ENCODE measurements at places on chromosomes 13 and 19.

GRCh38 chr13:109759609-109760008 lies 26.8 kb downstream of the IRS2 start:
- no peak for DNase-seq

DNA sequence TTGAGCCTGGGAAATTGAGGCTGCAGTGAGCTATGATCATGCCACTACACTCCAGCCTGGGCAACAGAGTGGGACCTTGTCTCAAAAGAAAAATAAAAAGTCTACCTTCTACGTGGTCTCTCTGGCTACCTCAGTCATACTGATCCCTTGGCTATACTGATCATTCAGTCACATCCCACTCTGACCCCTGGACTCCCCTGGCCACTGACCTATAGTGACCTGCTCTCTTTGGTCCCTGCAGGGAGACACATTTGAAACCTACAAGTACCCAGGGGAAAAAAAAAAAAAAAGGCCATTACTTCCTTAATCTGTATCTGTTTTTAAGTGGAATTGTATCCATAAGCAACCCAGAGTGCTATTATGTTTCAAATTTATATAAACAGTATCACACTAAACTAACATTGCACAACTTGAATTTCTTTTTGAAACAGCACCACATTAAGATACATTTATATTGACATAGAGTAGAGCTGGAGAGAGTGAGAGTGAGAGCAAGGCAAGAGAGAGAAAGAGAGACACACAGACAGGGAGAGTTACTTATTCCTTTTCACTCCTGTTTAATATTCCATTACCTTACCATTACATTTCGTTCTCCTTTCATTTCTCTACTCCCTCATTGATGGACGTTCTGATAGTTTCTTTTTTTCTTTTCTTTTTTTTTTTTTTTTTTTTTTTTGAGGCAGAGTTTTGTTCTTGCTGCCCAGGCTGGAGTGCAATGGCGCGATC lies 23.7 kb upstream of the CERS4 start:
- DNase-seq, result no peak

DNA sequence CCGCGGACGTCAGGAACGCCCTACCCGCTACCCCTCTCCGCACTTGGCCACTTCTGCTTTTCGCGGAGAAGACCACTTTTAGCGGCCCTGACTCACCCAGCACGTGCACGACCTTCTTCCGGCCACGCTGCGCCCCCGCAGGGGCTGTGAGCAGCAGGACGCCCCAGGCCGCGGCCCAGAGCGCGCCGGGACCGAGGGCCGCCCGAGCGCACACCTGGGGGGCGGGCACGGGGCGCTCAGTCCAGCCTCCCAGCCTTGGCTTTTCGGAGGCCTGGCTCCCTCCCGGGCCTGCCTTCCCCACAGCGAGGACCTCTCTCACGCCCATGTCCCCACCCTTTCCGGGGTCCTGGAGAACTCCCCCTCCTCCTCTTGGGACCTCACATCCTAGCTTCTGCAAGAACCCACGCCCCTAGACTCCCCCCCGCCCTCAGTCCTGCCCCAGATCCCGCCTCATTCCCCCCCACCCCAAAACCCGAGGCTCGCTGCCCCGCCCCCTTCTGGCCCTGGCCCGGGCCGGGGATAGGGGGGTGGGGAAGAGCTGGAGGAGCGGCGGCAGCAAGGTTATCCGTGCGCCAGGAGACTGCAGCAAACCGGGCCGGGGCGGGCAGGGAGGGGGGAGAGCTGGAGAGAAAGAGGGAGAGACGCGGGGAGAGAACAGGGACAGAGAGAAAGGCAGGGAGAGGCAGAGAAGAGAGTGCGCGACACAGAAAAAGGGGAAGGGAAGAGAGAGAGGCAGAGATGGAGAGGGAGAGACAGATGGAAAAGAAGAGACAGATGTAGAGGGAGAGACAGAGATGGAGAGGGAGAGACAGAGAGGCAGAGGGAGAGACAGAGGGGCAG lies 11.5 kb downstream of the TM6SF2 start:
- DNase-seq, result no peak

DNA sequence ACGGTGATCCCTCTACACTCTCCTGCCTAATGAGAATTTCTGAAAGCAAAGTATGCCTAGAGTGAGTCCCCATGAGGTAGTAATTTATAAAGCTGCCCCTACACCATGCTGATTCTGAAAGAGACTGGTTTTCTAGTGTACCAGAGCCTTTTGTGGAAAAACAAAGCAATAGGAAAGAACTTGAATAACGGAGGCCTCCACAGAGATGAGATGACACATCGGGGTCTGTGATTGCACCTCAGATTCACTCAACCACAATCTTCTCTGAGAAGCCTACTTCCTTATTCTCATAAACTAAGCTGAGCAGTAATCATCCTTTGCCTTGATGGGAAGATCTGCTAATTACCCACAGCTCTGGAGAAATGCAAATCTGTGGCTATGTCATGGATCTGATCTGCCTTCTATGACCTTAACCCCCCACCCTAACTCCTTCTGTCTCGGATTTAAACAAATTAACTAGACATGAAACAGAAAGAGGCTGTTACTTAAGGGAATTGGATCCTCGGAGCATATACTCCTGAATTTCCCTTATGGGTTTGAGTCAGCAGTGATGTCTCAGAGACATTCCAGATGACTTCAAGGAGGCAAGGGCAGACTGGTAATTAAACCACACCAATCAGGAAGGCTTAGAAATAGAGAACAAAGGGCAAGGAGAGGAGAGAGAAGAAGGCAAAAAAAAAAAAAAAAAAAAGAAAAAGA lies 128.0 kb downstream of the DCT start:
- no peak for DNase-seq

- DNase-seq, result peak; percentile 97
Measured at GRCh38 chr19:36850559-36851442, at the start of gene ZNF345. Gene ZNF345 (plus strand): TSS chr19:36850876. CDS start chr19:36876831, 25,955 bp downstream.

GRCh38 chr19:1446713-1447481 lies 3.0 kb upstream of the APC2 start:
- no peak for DNase-seq

GRCh38 chr19:33821871-33822270 lies 25.2 kb downstream of the KCTD15 start:
- DNase-seq, result no peak

DNA sequence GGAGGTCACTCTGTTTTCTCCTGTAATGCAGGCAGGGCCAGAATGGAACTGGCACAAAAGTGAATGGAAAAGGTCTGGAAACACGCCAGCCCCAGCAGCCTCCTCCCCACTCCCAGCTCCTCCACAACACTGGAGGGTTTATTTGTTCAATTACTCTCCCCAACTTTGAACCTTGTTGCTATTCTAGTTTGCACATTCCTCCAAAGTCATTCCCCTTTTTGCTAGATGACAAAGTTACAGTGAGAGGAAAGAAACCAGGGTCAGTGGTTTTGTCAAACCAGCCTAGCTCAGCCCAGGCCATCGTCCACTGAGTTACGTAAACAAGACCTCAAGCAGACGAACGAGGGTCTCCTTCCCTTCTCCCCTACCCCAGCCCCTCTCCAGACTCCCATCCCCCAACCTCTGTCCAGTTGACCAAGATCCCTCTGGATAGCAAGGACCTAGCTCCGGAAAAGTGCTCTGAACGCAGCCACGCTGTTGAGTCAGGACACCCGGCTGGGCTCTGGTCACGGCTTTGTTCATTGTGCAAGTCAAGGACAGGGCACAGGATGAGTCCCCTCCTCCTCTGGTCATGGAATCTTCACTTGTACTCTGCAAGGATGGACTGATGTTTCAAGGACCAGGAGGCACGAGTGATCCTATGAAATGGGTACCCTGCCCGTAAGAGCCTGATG lies 180.0 kb downstream of the USP12 start:
- DNase-seq, result peak; percentile 92

- DNase-seq, result no peak
Measured at GRCh38 chr13:98821372-98822224, 69.1 kb upstream of the SLC15A1 start.

GRCh38 chr13:41459432-41460073 lies 2.2 kb downstream of the RGCC start:
- DNase-seq, result peak; percentile 77

- no peak for DNase-seq
Measured at GRCh38 chr13:58978331-58978730, 1185.4 kb downstream of the DIAPH3 start.

DNA sequence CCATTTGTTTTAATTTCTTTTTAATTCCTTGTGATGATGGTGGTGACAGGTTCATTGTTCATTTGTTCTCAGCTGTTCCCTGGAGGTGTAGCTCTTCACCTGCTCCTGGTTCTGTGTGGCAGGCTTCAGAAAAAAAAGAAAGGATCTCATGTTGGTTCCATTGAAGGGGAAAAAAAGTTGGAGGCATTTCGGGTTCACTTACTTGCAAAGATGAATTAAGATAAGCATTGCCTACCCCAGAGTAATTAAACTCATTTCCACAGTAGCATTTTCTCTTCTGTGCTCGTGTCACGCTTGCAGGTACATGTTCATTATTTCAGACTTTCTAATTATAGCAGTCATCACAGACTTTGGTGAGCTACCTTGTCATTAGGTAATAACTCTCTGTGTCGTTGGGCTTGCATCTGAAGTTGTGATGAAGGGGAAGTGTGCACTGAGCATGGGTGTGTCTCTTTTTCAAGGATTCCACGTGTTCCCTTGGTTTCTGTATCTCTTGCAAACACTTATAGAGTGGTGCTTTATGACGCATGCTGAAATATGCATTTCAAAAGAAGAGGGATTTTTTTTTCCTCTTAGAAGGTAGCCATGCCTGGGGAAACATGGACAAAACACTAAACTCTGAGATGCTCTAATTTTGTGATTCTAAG lies 69.1 kb downstream of the MTUS2 start:
- no peak for DNase-seq

DNA sequence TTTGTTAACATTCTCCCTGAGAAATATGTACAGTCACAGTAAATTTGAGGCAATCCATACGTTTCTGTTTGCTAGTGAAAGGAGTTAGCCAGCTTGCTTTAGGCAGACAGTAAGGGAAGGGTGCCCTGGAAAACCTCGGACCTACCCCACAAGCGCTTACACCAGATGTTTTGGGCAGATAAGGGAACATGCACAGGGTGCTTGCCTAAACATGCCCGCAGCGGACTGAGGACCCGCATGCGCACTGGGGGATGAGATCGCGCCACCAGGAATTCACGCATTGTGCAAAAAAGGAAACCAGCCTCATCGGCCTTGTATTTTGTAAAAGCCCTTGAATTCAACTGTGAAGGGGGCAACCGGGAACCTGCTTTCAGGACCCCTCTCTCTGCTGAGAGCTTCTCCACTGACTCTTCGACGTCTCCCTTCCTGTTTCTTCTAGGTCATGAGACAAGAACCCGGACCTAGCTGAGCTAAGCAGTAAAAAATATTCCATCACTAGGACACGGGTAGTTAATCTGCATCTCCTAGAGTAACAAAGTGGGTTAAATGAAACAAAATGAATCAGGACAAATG lies 1399.2 kb upstream of the ATXN8OS start:
- DNase-seq, result no peak

DNA sequence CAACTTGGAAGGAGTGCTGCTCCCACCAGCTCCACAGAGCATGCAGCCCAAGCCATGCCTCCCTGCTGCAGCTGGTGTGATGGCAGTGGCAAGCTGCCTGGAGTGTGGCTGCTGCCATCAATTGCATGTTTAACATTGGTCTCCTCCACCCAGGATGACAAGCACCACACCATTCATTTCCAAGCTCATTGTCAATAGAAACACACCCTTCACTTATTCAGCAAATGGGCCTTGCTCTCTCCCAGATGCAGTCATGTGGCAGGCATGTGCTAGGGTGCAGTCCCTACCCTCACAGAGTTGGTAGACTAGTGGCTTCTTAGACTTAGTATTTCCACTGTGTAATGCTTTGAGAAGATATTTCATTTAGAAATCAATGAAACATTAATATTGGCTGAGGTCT lies 70.8 kb upstream of the FGF14 start:
- no peak for DNase-seq

DNA sequence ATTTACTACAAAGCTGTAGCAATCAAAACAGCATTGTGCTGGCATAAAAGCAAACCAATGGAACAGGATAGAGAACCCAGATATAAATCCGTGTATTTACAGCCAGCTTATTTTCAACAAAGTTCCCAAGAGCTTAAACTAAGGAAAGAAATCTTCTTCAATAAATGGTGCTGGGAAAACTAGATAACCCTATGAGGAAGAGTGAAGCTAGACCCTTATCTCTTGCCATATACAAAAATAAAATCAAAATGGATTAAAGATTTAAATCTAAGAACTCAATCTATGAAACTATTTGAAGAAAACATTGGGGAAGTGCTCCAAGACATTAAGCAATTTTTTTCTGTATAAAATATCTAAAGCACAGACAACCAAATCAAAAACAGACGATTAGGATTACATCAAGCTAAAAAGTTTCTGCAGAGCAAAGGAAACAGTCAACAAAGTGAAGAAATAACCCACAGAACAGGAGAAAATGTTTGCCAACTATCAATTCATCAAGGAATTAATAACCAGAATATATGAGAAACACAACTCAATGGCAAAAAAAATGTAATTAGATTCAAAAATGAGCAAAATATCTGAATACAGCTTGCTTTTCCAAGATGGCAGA lies 480.7 kb downstream of the LMO7 start:
- no peak for DNase-seq

- DNase-seq, result no peak
Measured at GRCh38 chr19:29054886-29055675, 157.9 kb downstream of the UQCRFS1 start.

DNA sequence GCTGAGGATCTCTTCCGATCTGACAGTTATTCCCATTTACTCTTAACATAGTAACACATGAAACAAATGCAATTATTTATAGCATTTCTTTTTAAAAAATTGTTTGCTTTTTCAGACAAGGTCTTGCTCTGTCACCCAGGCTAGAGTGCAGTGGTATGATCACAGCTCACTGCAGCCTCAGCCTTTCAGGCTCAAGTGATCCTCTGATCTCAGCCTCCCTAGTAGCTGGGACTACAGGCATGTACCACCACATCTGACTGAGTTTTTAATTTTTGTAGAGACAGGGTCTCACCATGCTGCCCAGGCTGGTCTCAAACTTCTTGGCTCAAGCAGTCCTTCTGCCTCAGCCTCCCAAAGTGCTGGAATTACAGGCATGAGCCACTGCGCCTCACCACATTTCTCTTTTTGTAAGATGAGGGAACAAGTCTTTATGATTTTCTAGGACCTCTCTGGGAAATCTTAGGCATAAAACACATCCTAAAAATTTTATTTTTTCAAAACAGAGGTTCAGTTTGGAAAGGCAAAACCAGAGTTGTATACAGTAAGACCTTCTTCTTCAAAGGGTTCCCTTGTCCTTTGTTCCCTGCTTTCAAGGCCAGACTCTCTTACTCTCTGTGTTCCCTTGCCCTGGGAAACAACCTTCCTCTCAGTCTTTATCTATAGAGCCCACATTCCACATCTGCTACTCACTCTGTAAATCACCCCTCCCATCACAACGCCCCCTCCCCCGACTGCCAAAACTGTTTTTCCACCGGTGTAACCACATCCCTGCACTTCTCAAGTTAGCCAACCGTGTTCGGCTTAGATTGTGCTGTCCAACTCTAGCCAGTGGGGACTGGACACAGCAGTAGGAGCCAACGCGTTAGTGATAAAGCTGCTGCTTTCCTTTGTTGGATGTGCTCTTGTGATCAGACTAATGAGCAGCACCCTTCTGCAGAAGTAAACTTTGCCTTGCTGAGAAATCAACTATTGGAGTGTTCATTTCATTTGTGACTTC lies 56.2 kb downstream of the DHRS12 start:
- DNase-seq, result no peak

All from pons (tissue), 1 donor.